Vagina (tissue), 2 donors: ENCODE measurements at places on chromosomes 1 and 21. TPM values are rescaled to one million over a fixed set of nuclear protein-coding genes. Genes with fewer than 3 reads are reported as not detected.
A peak's percentile ranks its signal among the peaks of the same experiment; 100 is the strongest.

DNA sequence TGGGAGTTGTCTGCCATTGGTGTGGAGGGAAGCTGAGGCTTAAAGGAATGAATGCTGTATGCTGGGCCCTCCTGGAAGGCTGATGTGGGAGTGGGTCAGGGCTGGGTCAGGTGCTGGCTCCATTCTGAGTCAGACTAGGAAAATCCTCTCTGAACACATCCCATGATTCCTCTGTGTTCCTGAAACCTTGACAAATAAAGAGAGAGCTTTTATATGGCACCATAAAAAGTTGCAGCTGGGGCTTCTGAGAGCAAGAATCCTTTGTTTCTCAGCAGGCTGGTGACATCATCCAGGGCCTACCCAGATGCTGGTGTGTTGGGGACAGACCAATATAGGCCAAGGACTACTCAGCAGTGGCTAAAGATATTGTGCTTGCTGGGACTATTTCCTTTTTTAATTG lies 27.8 kb upstream of the NFASC start:
- H3K4me3 ChIP-seq = no peak overlapping the region
- no peak for DNase-seq
- H3K27ac ChIP-seq = peak overlapping the region; percentile 70
- no peaks in the 10 kb centered on the region for H3K36me3 ChIP-seq
- no peaks in the 10 kb centered on the region for H3K27me3 ChIP-seq

PDC gene
- total RNA-seq = not detected

GRCh38 chr1:212646588-212646987 lies 38.0 kb downstream of the ATF3 start:
- no peak for DNase-seq
- H3K27ac ChIP-seq = no peak overlapping the region
- H3K4me1 ChIP-seq = no peaks in the 10 kb centered on the region

NBL1 gene
- 148 TPM for total RNA-seq

GPR37L1 gene
- total RNA-seq = 0.25 TPM

- no peak for DNase-seq
- H3K27me3 ChIP-seq = no peaks in the 10 kb centered on the region
- H3K4me1 ChIP-seq = no peaks in the 10 kb centered on the region
- no peaks in the 10 kb centered on the region for H3K36me3 ChIP-seq
- H3K4me3 ChIP-seq = no peak overlapping the region
Observed at GRCh38 chr1:87140831-87141540, 187.7 kb upstream of the LMO4 start.

SH3D21 gene
- total RNA-seq = 17.2 TPM

ANKRD34A gene
- 1.7 TPM for total RNA-seq

DNA sequence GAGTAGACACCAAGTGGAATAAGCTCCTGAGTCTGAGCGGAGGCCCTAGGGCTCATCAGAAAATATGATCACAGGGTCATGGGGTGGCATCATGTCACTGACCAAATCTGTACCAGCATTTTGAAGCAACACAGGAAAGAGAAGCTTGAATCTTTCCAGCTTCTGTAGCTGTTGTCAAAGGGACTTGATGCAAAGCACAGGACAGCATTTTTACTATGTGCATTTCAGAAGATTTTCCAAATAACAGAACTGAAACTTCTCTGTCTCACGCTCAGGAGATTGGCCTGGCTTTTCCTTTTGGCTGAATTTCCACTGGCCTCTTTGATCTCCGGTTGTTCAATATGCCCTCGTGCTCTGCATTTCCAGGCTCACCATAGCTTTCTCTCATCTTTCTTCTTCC lies 127.2 kb upstream of the ATP1B1 start:
- no peak for DNase-seq
- H3K4me1 ChIP-seq = no peaks in the 10 kb centered on the region
- no peaks in the 10 kb centered on the region for H3K36me3 ChIP-seq
- H3K4me3 ChIP-seq = no peak overlapping the region

DNA sequence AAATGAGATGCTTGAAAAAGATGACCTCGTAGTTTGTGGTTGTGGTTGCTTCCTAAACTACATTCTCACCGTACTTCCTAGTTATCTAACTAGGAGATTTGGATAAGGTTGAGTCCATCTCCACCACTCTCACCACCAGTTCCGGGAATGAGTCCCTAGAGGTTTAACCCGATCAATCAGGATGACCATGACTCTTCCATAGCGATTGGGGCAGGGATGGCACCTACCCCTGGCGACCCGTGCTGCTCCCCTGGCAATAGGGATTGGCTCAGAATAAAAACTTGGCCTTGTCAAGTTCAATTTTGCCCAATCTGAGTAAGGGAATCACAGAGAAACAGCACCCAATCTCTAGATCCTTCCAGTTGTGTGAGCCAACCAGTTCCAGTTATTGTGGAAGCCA lies 2.7 kb upstream of the MIS18A start:
- H3K27ac ChIP-seq = no peak overlapping the region
- H3K4me1 ChIP-seq = peaks cover 23% of the 10 kb centered on the region
- no peak for DNase-seq
- H3K36me3 ChIP-seq = no peaks in the 10 kb centered on the region

KRTAP19-3 gene
- not detected for total RNA-seq

DNA sequence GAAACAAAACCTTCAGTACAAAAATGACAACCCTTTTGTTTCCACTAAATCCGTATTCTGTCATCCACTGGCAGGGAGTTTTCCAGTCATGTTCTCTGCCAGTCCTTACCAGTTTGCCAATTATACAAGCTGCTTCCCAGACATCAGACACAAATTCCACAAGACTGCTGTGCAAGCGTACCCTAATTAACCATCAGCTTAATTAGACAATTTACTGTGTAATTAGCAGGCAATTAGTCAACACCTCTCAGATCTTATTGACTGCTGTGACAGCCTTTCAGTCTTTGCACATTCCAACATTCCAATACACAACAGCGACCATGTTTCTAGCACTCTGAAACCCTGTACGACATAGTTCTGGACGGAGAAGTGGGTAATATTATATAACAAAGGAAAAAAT lies 420.1 kb downstream of the DPYD start:
- H3K4me3 ChIP-seq = no peak overlapping the region
- H3K27me3 ChIP-seq = no peaks in the 10 kb centered on the region
- no peak overlapping the region for H3K27ac ChIP-seq
- DNase-seq = no peak

GRCh38 chr1:26029864-26030481 lies 8.4 kb downstream of the EXTL1 start:
- H3K4me1 ChIP-seq = peaks cover 4% of the 10 kb centered on the region
- H3K27me3 ChIP-seq = no peaks in the 10 kb centered on the region
- no peak overlapping the region for H3K4me3 ChIP-seq
- H3K36me3 ChIP-seq = no peaks in the 10 kb centered on the region
- no peak overlapping the region for H3K27ac ChIP-seq

- no peaks in the 10 kb centered on the region for H3K36me3 ChIP-seq
- H3K27ac ChIP-seq = peak overlapping the region; percentile 60
- no peak overlapping the region for H3K4me3 ChIP-seq
- peaks cover 13% of the 10 kb centered on the region for H3K4me1 ChIP-seq
- DNase-seq = no peak
Observed at GRCh38 chr1:67987046-67987799, 63.2 kb downstream of the DIRAS3 start.

DNA sequence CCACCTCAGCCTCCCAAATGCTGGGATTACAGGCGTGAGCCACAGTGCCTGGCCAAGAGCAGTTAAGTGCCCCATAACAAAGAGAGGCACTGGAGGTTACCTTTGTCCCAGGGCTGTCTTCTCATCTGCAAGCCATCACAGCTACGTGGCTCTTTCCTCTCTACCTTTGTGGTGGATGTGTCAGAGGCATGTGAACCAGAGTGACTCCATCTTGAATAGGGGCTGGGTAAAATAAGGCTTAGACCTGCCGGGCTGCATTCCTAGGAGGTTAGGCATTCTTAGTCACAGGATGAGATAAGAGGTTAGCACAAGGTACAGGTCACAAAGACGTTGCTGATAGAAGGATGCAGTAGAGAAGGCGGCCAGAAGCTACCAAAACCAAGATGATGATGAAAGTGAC lies 59.4 kb upstream of the POU2F1 start:
- no peak overlapping the region for H3K4me3 ChIP-seq
- no peaks in the 10 kb centered on the region for H3K36me3 ChIP-seq
- no peak overlapping the region for H3K27ac ChIP-seq
- DNase-seq = no peak

DNA sequence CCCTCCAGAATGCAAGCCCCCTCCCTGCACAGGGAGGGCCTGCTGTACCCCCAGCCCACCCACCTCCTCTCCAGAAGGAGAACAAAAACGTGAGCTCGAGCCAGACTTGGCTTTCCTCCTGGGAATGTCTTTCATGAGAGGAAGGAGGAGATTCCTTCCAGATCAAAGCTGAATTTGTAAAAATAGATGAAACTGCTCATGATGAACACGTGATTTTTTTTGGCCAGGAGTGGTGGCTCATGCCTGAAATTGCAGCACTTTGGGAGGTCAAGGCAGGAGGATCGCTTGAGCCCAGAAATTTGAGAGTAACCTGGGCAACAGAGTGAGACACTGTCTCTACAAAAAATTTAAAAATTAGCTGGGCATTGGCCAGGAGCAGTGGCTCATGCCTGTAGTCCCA lies 21.8 kb downstream of the GPR157 start:
- DNase-seq = no peak
- peaks cover 12% of the 10 kb centered on the region for H3K4me1 ChIP-seq

DNA sequence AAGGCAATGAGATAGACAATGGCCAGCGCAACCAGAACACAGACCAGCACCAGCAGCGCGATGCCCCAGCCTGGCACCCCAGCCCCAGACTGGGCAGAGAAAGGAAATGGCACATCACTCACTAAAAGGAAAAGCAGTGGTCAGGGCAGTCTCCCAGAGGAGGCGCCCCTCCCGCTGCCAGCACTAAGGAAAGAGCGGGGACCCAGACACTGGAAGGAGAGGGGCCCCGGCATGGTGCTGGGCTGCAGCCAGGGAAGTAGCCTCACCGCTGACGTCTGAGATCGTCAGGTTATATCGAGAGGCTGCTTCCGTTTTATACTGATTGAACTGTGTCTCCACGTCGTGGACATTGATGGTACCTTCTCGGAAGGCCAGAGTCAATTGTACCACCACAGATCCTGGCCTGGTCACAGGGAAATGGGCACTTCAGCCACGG lies 13.8 kb downstream of the TRIM46 start:
- DNase-seq = no peak
- H3K36me3 ChIP-seq = no peaks in the 10 kb centered on the region
- no peak overlapping the region for H3K27ac ChIP-seq
- H3K4me1 ChIP-seq = peaks cover 2% of the 10 kb centered on the region

LDLRAD1 gene
- total RNA-seq = not detected

SPRR5 gene
- not detected for total RNA-seq

DNA sequence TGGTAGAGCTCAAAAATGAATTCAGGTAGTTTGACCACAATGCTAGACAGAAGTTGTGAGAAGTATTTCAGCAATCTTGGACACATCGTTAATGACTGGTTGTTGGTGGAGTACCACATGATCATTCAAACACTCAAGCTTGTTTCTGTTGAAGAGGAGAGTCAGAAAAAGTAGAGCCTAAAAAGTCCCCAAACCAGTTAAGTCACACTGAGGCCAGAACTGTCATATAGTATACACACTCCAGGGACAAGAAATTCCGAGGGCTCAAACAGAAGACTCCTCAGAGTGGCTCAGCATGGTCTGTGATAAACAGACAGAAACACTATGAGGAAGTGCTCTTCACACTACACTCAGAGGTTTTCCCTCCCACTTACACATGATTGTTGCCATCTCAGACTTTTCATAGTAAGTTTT lies 5.8 kb downstream of the TRIM33 start:
- H3K27ac ChIP-seq = no peak overlapping the region
- H3K36me3 ChIP-seq = no peaks in the 10 kb centered on the region
- H3K4me3 ChIP-seq = no peak overlapping the region
- DNase-seq = no peak

- no peak for DNase-seq
- H3K27ac ChIP-seq = no peak overlapping the region
- H3K27me3 ChIP-seq = no peaks in the 10 kb centered on the region
- H3K4me1 ChIP-seq = no peaks in the 10 kb centered on the region
- H3K36me3 ChIP-seq = no peaks in the 10 kb centered on the region
- H3K4me3 ChIP-seq = no peak overlapping the region
Observed at GRCh38 chr1:55245781-55246180, 30.6 kb upstream of the USP24 start.

TDRD5 gene
- total RNA-seq = not detected

TNFRSF25 gene
- total RNA-seq = 32.7 TPM

- no peak for DNase-seq
- H3K27ac ChIP-seq = no peak overlapping the region
- H3K4me3 ChIP-seq = no peak overlapping the region
- H3K36me3 ChIP-seq = no peaks in the 10 kb centered on the region
- H3K27me3 ChIP-seq = no peaks in the 10 kb centered on the region
- peaks cover 4% of the 10 kb centered on the region for H3K4me1 ChIP-seq
Observed at GRCh38 chr21:44450999-44451398, 4.3 kb upstream of the LRRC3 start.

TAS1R2 gene
- 0.98 TPM for total RNA-seq

DNA sequence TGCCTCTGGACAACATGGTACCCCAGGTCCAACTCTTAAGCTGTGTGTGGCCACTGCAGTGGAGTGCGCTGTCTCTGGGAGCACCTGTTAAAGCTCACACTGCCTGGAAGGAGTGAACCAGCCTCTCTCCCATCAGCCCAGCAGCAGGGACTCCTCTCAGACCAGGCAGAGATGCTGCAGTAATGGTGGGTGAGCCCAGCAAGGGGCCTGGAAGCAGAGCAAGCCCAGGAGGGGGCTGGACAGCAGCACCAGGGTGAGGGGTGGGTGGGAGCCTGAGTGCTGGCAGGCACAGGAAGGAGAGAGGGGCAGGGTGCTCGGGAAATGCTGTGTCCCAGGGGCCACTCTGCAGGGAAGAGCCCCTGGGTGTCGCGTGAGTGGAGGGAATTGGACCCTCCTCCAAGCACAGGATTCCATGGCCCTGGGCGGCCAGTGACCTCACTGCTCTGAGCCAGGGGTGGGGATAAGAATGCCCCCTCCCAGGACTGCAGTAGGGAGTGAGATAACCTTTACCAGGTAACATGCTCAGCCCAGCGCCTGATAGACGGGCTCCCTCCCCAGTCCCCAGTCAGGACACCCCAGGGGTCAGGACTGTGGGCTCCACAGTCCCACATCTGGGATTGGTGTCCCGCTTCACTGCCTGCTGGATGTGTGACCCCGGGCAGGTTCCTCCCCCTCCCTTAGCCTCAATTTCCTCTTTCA lies 313.1 kb downstream of the MATN1 start:
- no peak overlapping the region for H3K4me3 ChIP-seq
- no peaks in the 10 kb centered on the region for H3K4me1 ChIP-seq
- H3K36me3 ChIP-seq = no peaks in the 10 kb centered on the region
- no peak overlapping the region for H3K27ac ChIP-seq
- no peaks in the 10 kb centered on the region for H3K27me3 ChIP-seq
- peak; percentile 89 for DNase-seq

EDN2 gene
- 9.3 TPM for total RNA-seq

DNA sequence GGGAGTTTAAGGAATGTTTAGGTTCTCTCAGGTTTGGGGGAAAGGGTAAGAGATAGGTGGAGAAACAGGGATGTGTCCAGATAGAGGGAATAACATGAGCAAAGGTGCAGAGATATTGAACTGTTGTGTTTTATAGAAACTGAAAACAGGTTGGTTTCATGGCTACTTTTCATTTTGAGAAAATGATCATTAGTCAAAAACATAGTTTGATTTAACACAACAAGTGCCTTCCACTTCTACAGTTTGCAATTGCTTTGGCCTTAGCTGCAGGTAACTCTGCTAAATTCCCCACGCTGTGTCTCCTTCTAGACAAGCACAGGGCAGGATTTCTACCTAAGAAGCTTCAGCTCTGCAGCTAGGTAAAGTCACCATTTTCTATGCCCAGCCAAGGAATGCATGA lies 124.9 kb downstream of the RGS2 start:
- DNase-seq = no peak
- no peaks in the 10 kb centered on the region for H3K27me3 ChIP-seq
- H3K27ac ChIP-seq = no peak overlapping the region
- H3K4me1 ChIP-seq = no peaks in the 10 kb centered on the region

SLC1A7 gene
- not detected for total RNA-seq
